DMS 273 treated with DMSO at 0.1 percent for 48 hours (cell line): ENCODE measurements at places on chromosomes 3 and 15.

DNA sequence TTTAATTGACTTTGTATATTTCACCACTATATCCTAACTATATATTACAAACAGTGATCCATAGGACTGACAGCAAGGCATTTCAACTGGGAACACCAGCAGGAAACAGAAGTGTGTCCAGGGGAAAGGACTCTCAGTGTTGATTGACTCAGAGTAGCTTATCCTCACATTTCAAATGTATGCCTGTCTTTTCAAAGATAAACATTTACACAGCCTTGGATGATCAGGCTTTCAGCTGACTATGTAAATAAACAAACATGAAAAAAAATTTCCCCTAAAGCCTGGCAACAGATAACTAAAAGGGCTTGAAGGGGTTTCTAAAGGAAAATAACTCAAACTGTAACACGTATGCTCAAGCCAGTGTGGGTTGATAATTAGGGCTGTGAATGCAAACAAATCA, 321.8 kb downstream of the TBC1D5 start:
- no peak for DNase-seq

DNA sequence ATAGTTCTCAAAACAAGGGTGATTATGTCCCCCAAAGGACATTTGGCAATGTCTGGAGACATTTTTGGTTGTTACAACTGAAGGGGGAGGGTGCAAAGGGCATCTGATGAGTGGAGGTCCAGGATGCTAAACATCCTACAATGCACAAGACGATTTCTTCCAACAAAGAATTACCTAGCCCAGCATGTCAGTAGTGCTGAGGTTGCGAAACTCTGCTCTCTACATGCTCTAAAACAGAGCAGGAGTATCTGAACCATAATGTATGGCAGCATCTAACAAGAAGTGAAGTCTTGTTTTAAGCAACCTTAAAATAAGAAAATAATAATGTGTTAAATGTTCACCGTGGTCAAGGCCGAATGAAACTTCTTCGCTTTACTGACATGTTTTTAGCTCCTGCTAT, 7.0 kb downstream of the GYG1 start:
- no peak for DNase-seq

- no peak for DNase-seq
Measured at GRCh38 chr3:72582211-72582878, 265.9 kb downstream of the SHQ1 start.

DNA sequence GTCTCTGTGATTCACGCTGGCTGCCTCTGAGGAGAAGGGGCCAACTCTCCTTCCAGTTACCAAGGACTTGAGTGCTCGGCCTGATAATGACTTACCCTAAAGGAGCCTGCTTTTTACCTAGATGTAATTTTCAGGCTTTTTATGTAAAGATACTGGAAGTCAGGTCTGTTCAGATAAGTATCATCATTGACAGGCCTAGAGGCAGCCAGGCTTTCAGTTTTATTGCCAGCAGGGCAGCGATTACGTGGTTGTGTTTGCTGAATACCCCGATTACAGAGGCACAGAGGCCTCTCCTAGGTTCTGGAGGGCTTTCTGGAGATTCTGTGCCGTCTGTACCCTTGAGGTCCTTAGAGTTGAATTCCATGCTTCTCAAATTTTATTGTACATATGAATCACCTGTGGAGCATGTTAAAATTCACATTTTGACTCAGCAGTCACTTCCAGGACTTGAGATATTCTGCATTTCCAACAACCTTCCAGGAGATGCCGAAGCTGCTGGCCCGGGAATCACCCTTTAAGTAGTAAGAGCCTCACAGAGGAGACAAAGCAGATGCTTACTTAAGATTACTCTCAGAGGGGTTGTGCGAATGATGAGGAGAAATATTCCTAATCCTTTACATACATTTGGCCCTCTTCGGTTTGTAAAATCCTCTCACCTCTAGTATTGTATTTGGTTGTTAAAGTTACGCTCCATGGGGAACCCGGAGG, 160.1 kb upstream of the BHLHE40 start:
- no peak for DNase-seq

DNA sequence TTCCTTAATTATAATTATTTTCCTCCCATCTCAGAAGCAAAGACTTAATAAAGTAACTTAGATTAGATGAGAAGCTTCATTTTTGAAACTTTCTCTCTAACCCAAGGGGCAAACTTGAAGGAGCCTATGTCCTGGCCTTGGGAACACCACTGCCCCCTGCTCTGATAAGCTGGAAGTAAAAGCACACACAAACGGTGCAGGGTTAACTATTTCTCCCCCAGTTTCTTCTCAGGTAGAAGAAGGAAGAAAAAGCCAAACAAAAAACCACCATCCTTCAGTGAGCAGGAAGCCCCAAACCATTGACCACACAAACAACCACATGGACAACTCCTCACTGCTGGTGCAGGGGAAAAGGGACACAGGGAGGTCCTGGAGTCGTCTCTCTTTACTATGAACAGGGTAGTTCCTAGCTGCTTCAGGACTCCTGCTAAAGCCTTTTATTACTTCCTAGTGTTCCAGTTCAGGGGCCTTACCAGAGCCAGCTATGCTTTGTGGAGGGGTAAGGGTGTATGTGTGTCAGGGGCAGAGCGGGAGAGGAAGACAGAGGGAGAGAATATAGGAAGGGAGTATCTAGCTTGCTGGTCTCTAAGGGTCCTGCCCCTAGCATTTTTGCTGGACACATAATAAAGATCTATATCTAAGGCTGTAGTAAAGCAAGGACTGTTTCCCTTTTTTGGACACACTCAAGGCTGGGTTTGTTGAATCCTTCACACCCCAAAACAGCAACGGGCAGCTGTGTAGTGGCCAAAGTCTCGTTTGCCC, 94.0 kb upstream of the UMPS start:
- DNase-seq = no peak

- no peak for DNase-seq
Measured at GRCh38 chr15:96349857-96350720, 19.6 kb downstream of the NR2F2 start.

GRCh38 chr3:100533176-100533575, 40.8 kb downstream of the TMEM45A start:
- DNase-seq = no peak

DNA sequence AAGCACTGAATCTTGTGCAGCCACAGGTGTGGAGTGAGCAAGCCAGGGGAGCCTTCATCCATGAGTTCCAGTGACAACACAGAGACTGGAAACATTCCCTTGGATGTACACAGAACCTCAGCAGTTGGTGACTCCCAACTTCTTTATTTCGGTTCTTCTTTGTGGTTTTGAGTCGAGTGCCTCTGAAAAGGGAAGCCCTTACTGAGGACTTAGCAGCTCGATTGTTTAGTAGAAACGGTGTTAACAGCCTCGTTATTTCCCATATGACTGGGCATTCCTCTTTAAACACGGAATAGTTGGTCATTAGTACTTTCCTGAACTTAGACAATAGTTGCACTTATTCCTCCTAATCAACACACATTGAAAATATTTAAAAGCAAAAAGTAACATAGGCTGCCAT, 7.7 kb downstream of the SLCO3A1 start:
- DNase-seq = no peak
